Hippocampal formation (tissue), 2 donors: ENCODE measurements at places on chromosomes 6 and 20.
A peak's percentile ranks its signal among the peaks of the same experiment; 100 is the strongest.

GRCh38 chr6:24353861-24354260 is 4.0 kb downstream of the DCDC2 start:
- no peak for DNase-seq

GRCh38 chr20:20972490-20972889 is 133.7 kb downstream of the LINC00237 start:
- no peak for DNase-seq

- DNase-seq: peak; percentile 3
Measured at GRCh38 chr20:35849706-35850105, 77.9 kb downstream of the PHF20 start.

DNA sequence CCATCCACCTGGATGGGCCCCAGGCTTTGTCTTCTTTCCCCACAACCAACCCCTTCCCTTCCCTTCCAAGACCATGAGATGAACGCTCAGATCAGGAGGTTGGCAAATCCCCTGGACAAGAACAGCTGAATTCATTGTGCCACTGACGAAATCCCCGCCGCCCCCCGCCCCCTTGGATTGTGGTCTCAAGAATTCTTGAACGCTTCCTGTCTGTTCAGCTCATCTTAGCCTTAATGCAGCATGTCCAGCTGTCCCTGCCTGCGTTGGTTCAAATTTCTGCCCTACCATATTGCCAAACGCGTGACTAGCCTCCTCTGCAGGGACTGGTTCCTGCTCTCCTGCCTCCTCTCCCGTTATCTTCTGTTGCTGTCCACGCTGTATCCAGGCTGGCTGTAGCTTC is 133.2 kb downstream of the CDH4 start:
- no peak for DNase-seq

- no peak for DNase-seq
Measured at GRCh38 chr6:14353798-14354197, 236.2 kb downstream of the CD83 start.

DNA sequence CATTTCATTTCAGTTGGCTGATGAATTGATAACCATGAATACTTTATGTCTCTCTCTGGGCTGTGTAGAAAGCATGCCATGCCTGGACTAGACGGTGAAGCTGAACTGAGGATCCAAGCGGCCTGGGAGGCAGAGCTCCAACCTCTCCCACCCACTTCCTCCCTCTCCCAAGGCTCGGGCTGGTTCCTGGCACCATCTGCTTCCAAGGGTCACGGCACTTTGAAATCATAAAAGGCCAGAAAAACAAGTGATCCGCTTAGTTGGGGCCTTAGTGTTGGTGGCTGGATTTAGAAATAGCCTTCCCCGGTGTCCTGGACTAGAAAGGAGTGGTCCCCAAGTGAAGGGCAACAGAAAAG is 202.4 kb upstream of the PMEPA1 start:
- DNase-seq: no peak

- no peak for DNase-seq
Measured at GRCh38 chr6:88725111-88725975, 238.1 kb downstream of the RNGTT start.

DNA sequence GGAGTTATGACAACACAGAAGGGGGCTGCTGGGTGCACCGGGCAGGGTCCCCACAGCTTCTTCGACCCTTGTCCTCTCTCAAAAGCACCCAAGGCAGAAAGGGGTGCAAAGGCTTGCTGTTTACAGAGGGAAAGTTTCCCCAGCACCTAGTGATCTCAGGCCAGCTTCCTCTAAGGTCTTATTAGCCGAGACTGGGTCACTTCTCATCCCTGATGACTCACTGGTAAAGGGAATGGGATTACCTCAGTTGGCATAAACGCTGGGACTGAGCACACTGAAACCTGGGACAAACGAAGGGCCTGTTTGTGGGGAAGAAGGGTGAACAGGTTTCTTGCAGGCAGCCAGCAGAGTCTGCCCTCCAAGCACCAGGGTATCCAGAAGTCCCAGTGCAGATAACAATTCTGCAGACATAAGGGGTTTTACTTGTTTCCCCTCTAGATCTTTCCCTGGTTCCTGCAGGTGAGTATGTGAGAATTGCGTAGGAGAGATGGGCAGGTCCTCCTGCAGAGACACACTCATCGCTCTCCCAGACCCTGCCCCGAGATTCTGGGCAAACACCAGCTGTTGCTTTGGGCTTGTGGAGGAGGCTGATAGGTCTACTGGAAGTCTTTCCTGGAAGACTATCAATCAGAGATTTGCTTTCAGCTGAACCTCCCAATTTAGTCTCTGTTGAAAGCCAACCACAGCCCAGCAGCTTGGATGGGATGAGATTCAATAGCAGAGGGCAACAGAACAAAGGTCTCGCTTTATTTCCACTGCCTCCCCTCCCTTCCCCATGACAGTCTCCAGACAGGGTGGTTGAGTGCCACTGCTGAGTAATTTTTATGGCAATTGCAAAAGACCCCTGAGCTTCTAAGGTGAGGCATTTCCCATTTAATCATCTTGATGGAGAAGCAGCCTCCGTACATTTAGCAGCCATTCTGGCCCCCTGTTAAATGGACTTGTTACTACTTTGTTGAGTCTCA is 25.7 kb downstream of the KCNG1 start:
- DNase-seq: no peak

GRCh38 chr20:6764619-6765018 is 2.9 kb upstream of the BMP2 start:
- DNase-seq: no peak

DNA sequence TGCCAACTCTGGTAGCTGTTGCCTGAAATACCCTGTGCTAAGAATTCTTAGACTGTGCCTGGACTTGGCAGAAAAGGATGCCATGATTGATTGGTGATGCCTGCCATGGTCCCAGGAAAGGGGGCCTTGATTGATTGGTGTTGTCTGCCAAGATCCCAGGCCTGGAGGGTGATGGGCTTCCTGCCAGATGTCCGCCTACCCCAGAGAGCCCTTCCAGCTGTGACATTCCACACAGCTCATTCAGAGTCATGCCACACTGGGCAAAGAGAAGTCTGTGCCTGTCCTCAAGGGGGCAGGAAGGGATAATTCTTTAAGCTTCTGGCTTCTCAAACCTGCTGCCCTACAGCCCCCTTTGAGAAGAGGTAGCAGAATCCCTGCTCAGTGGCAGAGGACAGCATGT is 24.6 kb downstream of the RIMS4 start:
- no peak for DNase-seq

GRCh38 chr6:74585753-74586152 is 620.1 kb downstream of the COL12A1 start:
- DNase-seq: no peak

DNA sequence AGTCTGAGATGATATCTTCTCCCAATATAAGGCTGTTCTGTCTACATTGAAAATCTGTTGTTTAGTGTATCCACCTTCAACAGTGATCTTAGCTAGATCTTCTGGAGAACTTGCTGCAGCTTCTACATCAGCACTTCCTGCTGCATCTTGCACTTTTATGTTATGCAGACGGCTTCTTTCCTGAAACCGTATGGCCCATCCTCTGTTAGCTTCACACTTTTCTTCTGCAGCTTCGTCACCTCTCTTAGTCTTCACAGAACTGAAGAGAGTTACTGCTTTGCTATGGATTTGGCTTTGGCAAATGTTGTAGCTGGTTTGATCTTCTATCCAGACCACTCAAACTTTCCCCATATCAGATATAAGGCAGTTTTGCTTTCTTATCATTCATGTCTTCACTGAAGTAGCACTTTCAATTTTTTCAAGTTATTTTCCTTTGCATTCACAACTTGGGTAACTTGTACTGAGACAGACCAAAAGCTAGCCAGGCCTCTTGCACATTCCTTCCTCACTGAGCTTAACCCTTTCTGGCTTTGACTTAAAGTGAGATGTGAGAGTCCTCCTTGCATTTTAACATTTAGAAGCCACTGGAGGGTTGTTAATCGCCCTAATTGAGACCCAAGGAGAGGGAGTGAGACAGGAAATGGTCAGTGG is 110.1 kb downstream of the PREP start:
- no peak for DNase-seq
